ENCODE measurements at places on chromosomes 3 and 15. TPM values are rescaled to one million over a fixed set of nuclear protein-coding genes. Genes with fewer than 3 reads are reported as not detected.

GOLGA8J gene
- not detected for polyA plus RNA-seq

CADM2 gene
- polyA plus RNA-seq, result not detected

ROBO2 gene
- polyA plus RNA-seq, result 0.45 TPM

PIERCE2 gene
- 4.3 TPM for polyA plus RNA-seq

CCR9 gene
- polyA plus RNA-seq, result not detected

TLR9 gene
- not detected for polyA plus RNA-seq

CCRL2 gene
- polyA plus RNA-seq, result 0.09 TPM

CTXN2 gene
- polyA plus RNA-seq, result not detected

RHOV gene
- 1.2 TPM for polyA plus RNA-seq

TM6SF1 gene
- polyA plus RNA-seq, result 0.05 TPM

SST gene
- polyA plus RNA-seq, result not detected

ARIH1 gene
- 46.9 TPM for polyA plus RNA-seq

UQCRC1 gene
- 473 TPM for polyA plus RNA-seq

ZBBX gene
- not detected for polyA plus RNA-seq

ACTRT3 gene
- 2.9 TPM for polyA plus RNA-seq

UBAP1L gene
- polyA plus RNA-seq, result 0.55 TPM

SPINK8 gene
- polyA plus RNA-seq, result not detected

DET1 gene
- polyA plus RNA-seq, result 1.7 TPM

CHL1 gene
- polyA plus RNA-seq, result 0.14 TPM

SCAANT1 gene
- polyA plus RNA-seq, result not detected

ADGRG7 gene
- 0.06 TPM for polyA plus RNA-seq

IRAK2 gene
- 6.2 TPM for polyA plus RNA-seq

GOLGA6A gene
- not detected for polyA plus RNA-seq

COL6A6 gene
- not detected for polyA plus RNA-seq

STAB1 gene
- not detected for polyA plus RNA-seq

GABRB3 gene
- 0.81 TPM for polyA plus RNA-seq

PPIP5K1 gene
- 52.9 TPM for polyA plus RNA-seq

CCDC54 gene
- polyA plus RNA-seq, result not detected

GRK7 gene
- polyA plus RNA-seq, result not detected

AMIGO3 gene
- 0.02 TPM for polyA plus RNA-seq

AHSG gene
- 0.59 TPM for polyA plus RNA-seq

CPEB1 gene
- polyA plus RNA-seq, result 0.16 TPM

ONECUT1 gene
- polyA plus RNA-seq, result not detected

BHLHE40 gene
- 95.7 TPM for polyA plus RNA-seq

FMN1 gene
- 0.40 TPM for polyA plus RNA-seq

LOXL1 gene
- polyA plus RNA-seq, result 14.8 TPM

CPN2 gene
- not detected for polyA plus RNA-seq

SLC9C1 gene
- not detected for polyA plus RNA-seq
